Stimulated activated naive CD8-positive, alpha-beta T cell treated with anti-CD3 and anti-CD28 coated beads, Interleukin-15, Interleukin-2, amounts not matched to agents 100 U/mL and 50 U/mL, for 24 hours (primary cell): ENCODE measurements at places on chromosomes 7 and 10.

DNA sequence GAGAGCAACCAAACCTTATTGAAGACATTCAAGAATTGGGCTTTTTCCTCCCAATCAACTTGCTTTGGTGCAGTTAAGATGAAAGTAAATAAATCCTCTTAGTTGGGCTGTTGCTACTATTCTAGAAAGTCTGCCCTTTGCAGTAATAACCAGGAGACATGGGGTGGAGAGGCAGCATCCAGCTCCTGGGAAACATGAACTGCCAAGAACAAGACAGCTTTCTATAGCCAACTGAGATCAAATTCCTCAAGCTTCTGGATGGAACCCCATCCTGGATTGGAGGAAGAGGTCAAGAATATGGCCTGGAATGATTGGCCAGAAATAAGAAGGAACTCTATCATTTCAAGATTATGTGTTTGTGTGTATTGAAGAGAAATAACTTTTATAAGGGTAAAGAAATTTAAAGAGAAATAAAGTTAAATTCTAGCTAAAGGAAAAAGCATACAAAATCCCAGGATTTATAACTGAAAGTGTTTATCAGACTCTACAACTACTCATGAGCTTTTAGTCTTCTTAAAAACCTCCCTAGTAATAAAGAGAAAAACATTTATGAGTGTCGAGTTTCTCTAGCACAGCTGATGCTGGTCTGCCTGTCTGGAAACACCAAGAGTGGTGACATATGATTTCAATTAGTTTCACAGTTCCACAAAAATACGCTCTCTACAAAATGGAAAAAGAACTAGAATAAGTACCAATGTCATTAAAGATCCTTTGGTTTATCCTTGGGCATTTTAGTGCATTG is 70.1 kb upstream of the COL1A2 start:
- DNase-seq: no peak

DNA sequence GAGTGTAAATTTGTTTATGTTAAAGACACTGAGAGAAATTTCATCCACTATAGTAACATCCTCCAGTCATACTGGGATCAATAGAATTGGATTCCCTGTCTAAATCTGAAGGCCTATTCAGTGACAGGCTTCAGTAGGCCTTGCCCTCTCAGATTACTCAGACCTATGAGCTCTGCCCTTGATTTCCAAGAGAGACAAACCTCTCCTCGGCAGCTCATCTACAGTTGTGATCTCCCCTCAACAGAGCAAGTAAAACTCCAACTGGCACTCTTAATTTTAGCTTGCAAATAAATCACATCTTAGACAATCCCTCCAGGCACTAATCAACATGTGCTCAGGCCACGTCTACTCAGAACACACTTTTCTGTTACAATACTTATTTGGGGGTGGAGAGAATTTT is 1191.4 kb upstream of the PHF14 start:
- DNase-seq: no peak

- no peak for DNase-seq
Measured at GRCh38 chr10:60448246-60448645, 58.6 kb upstream of the ANK3 start.

DNA sequence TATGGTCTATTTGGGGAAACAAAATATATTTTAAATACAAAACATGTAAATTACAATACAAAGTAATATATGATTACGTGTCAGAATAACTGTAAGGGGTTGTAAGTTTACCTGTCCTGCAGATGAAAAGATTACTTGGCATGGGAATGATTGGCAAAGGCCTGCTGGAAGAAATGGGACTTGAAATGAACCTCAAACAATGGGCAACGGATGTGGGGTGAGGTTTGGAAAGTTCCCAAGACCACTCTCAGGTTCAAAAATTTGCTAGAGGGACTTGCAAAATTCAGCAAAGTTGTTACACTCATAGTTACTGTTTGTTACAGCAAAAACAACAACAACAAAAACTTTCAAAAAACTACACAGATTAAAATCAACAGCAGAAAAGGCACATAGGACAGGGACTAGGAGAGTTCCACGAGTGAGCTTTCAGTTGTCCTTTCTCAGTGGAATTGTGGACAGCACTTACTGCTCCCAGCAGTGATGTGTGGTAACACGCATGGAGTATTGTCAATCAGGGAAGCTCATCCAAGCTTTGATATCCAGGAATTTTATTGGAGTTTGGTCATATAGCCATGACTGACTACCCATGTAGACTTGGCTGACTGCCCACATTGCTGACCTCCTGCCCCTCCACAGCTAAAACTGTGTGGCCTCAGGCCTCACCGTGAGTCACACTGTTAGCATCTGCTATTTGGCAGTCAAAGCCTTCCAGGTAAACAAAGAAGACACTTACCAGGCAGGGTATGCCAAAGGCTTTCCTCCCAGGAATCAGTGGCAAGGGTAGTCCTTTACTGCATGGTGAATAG is 43.8 kb downstream of the EXOC6 start:
- DNase-seq: no peak

- peak; percentile 14 for DNase-seq
Measured at GRCh38 chr7:33423646-33424020, 294.3 kb downstream of the BBS9 start.

DNA sequence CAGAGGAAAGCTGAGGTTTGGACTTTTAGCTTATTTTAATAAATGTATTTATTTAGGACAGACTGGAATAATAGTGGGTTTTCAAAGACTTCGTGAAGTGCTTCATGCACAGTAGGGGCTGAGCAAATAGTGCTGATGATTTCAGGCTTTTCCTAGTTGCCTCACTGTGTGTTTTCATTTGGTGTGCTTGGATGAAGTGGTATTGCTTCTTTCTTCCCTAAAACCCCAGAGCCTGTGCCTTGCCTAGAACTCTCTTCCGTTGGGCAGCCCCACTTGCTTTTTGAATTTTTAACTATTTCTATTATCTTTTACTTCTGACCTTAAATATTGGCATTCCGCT is 49.6 kb downstream of the ARID5B start:
- DNase-seq: no peak

- no peak for DNase-seq
Measured at GRCh38 chr10:86327954-86328725, 38.5 kb downstream of the GRID1 start.

DNA sequence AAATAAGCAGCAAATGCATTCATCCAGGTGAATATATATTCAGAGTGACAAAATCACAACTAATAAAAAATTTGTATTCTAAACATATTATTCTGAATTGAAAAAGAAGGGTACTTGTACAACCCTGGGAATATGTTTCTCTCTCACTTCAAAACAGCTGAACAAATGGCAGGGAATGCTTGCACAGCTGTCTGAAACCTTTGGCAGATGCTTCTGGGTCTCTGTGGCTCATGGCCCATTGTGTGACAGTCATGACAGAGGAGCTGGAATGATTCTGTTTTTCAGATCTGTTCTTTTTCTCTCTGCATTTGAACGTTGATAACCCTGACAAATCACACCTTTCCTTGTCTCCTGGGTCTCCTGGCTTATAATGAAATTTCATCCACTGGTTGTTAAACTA is 275.7 kb upstream of the FZD1 start:
- no peak for DNase-seq

GRCh38 chr7:138712652-138713051 is 11.5 kb upstream of the SVOPL start:
- DNase-seq: no peak

- no peak for DNase-seq
Measured at GRCh38 chr7:42485301-42485766, 248.3 kb upstream of the GLI3 start.

- no peak for DNase-seq
Measured at GRCh38 chr7:112023282-112023681, 182.9 kb downstream of the DOCK4 start.

GRCh38 chr10:60254776-60255175 is 134.9 kb downstream of the ANK3 start:
- DNase-seq: no peak

GRCh38 chr10:72158176-72158575 is 57.6 kb upstream of the ANAPC16 start:
- DNase-seq: no peak

GRCh38 chr10:77038407-77038806 is 599.2 kb downstream of the KCNMA1 start:
- no peak for DNase-seq

DNA sequence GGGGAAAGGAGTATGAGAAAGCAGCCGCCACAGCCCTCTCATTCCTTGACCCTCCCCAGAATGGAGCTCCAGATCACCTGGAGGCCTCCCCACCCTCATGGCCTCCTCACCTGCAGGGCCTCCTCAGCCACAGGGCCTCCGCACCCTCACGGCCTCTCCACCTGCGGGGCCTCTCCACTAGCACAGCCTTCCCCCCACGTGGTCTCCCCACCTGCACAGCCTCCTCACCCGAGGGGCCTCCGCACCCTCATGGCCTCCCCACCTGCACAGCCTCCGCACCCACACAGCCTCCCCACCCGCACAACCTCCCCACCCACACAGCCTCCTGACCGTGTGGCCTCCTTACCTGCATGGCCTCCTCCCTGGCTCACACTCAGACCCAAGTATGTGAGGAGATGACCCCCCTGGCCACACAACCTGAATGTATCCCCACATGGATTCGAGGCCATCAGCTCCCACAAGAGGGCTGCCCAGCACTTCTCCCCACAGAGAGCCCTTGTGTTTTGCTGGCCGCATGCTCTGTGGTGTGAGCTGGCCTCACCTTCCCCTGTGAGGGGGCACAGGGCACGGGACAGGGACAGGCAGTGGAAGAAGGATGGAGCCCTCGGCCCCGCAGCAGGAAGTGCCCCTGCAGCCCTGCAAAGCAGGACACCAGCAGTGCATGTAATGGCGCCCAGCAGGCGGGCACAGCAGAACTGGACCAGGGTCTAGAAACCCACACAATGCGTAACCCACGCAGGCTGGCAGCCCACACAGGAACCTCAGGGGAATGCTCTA is 3.1 kb downstream of the DIP2C start:
- DNase-seq: no peak

DNA sequence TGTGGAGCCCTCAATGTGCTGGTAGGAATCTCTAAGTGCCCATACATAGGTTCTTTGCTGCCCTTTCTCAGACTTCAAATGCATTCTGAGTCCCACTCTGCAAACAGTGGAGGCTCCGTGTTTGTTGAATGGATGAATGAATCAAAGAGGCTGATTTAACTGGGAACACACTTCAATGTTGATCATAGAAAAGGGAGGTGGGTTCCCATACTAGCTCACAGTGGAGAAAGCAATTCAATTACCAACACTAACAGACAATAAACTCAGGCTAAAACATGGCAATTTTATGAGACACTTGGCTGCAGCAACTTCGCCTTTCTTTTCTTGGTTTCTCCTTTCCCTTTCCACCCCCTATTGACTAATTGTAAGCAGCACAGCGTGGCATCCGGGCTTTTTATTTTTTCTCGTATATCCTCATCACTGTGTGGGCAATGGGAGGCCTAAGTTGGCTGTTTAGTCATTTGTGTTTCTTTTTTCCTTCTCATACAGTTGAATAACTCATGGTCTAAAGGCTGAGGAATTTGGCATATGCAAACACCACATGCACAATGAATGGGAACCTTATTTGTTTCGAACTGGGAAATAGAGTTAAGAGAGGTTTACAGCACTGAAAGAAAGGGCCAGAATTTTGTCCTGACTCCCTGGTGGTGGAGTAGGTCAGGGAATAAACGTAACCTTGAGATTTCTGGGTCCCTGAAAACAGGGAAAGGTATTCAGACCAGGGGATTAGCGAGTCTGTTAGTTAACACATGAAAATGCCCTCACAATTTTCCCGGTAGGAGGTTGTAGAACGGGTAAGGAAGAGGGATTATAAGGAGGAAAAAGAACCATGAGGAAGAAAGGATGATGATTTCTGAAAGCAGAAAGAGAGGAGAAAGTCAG is 858.5 kb downstream of the KCNMA1 start:
- no peak for DNase-seq

DNA sequence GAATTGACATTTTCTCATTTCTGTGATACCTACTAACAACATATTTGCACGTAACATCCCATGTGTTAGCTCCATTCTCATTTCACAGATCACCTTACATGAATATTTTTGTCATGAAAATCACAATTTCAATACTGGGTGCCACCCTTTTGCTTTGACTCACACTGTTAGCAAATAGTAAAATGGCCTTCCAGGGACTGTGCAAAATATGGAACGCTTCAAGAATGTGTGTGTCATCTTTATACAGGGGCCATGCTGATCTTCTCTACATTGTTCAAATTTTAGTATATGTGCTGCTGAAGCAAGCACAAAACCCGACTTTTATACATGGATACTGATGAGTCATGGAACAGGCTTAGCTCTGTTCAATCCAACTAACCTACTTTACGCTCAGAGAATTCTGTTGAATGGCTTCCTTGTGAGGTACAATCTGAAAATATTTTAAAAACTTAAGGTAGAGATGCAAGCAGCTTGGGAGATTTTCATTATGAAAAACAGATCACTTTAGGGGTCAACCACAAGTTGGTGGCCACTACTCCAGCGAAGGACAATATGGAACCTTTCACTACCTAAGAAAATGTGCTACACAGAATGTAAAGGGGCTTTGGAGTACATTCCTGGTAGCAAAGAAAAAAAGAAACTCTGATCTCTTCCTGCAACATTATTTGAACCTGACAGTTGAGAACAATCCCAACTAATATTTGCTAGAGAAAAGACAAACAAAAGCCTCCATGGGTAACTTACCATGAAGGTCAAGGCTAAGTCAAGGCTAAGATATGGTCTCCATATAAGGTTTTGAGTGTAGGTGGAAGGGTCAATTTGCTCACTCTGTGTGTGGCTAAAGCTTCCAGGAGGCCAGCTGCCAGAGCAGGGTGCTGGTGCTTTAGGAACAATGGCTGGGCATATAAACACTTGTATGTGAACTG is 11.9 kb downstream of the ANKRD26 start:
- no peak for DNase-seq

GRCh38 chr10:124681091-124681490 is 63.1 kb downstream of the FAM53B start:
- no peak for DNase-seq

DNA sequence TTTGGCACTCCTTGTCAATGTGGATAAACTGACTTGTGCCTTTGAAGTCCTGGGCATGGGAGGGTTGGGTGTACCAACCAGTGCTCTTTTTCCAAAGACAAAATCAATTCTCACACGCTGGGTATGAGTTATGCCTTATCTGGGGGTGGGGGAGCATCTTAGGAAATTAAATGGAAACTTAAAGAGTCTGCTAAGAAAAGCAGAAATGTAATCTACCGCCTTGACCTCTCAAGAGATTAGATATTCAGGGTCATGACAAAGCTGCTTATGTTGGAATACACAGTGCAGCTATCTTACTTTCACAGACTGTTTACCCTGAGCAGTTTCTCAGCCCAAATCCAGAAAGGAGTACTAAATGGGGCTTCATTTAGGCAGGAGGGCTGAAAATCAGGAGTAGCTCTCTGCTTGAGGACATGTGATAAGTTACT is 2.6 kb downstream of the MEST start:
- DNase-seq: no peak

- DNase-seq: no peak
Measured at GRCh38 chr7:67593794-67594193, 597.2 kb downstream of the TYW1 start.

GRCh38 chr7:69763513-69763912 is 165.2 kb downstream of the AUTS2 start:
- no peak for DNase-seq

- DNase-seq: no peak
Measured at GRCh38 chr7:92421676-92422435, 25.4 kb upstream of the GATAD1 start.

- DNase-seq: no peak
Measured at GRCh38 chr10:73756183-73756582, 12.0 kb downstream of the SEC24C start.
